GM12864 (cell line): ENCODE measurements at places on chromosomes 2 and 18.

- no peak for DNase-seq
Observed at GRCh38 chr2:238243496-238244076, 3.7 kb upstream of the HES6 start.

GRCh38 chr2:84173041-84173440 is 286.0 kb downstream of the SUCLG1 start:
- DNase-seq, result no peak

GRCh38 chr2:210997373-210997772 is 441.0 kb downstream of the CPS1 start:
- no peak for DNase-seq

DNA sequence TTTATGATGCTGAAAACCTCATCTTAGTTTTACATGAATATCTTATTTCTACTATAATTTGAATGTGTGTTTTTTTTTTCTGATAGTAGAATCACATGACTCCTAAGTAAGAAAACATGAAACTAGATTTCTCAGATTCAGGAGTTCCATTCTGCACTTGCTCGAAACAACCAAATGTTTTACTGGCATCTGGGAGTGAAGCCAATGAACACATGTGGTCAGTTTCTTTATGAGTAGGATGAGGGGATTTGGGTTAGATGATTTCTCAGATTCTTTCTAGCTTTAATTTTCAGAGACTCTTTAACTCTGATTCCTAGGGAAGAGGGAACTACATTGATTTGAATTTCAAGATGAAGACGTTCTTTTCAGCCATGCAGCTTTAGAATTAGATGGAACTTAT is 225.0 kb upstream of the NT5C1B start:
- DNase-seq, result no peak

- no peak for DNase-seq
Observed at GRCh38 chr2:40384714-40385113, 67.2 kb downstream of the SLC8A1 start.
